ENCODE measurements at places on chromosomes 2 and 18.

- DNase-seq, result no peak
Observed at GRCh38 chr18:3688690-3689089, 238.7 kb downstream of the TGIF1 start.

GRCh38 chr18:32368170-32368569, 102.5 kb downstream of the GAREM1 start:
- no peak for DNase-seq

- no peak for DNase-seq
Observed at GRCh38 chr2:231034291-231034882, 2.9 kb upstream of the C2orf72 start.

GRCh38 chr18:46341986-46342525, 237.9 kb downstream of the HAUS1 start:
- DNase-seq, result no peak

GRCh38 chr2:17813742-17814473, 2.4 kb upstream of the MSGN1 start:
- no peak for DNase-seq

DNA sequence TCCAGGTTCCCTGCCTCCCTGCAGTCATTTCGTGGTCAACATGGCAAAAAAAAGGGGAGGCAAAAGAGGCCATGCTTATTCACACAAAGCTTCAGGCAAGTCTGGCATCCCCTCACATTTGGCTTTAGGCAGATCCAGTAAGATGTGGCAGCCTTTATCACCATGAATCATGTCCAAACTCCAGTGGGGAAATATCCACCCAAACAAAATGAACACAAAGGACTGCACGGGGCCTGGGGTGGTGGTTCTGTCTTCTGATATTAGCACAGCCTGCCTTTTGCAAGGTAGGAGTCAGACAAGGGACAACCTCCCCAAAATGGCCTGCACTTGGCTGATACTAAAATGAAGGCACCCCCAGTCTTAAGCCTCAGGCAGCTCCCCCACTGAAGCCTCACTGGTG, 129.9 kb downstream of the ZBTB7C start:
- no peak for DNase-seq

DNA sequence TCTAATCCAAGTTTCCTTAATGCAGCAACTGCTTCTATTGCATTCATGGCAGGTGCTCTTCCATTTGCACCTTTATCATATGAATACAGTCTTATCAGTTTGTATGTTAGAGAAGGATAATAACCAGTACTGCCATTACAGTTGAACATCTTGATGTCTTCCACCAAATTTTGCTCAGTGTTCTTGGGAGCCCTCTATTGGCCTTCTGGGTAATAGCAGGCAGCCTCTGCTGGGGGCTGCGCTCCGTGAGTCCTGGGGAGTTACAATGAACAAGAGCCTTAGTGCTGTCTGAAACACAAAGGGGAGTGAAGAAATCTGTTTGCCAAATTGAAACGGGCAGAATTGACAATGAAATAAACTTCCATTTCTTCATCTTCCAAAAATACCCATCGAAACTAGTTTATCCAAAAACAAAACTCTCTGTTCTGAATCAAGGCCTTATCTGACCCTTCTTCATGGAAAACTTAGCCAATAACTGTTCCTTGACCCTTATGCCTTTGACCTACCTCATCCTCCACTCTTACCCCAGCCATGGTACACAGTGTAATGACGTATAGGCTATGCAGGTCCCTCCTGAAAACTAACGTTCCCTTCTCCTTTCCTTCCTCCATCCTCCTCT, 79.9 kb downstream of the ALK start:
- no peak for DNase-seq

DNA sequence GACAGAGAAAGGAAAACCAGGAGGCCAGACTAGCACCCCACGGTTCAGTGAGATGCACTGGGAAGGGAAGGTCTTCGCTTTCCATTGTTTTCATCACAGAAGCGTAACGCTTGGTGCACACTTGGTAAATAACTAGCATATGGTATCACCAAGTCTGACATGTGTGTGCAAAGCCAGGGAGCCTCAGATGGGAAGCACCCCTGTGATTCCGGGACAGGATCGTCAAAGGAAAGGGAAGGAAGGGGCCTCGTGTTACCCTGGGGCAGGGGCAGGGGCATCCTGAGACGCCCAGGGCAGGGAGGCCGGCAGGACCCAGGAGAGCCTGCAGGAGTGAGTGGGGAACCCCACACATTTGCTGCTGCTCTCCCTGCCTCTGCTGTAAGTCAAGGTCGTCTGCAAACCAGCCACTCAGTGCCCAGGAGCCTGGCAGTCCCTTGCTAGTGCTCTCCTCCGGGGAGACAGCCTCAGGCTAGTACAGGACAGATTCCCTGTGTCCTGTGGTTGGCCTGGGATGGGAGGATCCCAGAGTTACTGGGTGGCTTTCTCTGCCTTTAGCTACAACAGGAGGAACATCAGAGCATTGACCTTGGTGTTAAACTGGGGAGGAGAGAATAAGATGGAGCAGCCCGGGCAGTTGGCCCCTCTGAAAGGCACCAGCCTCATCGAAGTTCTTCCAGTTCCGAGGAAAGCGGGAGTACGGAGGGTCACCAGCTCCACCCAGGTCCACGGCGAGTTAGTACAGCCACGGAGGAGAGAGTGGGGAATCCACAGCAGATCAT, 192.5 kb downstream of the NDUFA10 start:
- no peak for DNase-seq

GRCh38 chr2:188399159-188399558, 107.5 kb downstream of the GULP1 start:
- no peak for DNase-seq

DNA sequence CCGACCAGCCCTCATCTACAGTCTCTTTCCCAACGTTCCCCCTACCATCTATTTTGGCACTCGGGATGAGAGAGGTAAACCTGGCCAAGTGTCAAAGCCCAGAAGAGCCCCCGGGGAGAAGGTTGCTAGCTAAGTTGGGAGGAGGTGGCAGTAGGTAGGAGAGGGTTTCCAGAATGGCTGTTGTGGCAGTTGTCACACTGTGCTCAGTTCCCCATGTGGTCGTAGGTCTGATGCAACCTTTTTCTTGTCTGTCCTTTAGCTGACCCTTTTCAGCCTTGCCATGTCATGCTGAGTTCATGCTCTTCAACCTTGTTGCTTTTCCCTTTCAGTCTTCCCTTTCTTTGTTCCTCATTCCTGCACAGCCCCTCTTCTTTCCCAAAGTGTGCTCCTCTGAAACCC, 34.5 kb downstream of the TTLL4 start:
- no peak for DNase-seq

All from activated T-helper 1 cell treated with anti-CD3 and anti-CD28 coated beads, Interleukin-2, amount 50 U/mL, for 16 hours (primary cell).